Activated naive CD4-positive, alpha-beta T cell treated with anti-CD3 and anti-CD28 coated beads, Interleukin-2, amount 50 U/mL, for 16 hours (primary cell): ENCODE measurements at places on chromosomes 5 and 9.

- DNase-seq, result peak; percentile 58
Observed at GRCh38 chr5:177472460-177473442, 683 bp downstream of the DBN1 start.

DNA sequence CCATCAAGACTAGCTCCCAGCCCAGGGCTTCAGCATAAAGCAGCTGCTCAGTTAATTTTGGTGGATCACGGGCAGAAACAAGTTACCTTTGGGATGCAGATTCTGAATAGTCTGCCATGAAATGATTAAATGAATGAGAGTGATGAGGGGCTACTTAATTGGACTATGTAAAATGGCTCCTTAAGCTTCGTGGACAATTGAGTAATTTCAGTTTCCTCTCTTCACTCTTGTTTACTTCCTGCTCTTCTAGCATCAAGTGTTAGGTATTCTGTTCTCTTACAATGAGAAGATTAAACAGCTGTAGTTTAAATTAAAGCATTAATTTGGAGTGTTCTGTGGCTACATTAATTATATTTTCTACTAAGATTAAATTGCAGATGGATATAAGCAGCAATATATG is 28.1 kb downstream of the PIK3R1 start:
- no peak for DNase-seq

DNA sequence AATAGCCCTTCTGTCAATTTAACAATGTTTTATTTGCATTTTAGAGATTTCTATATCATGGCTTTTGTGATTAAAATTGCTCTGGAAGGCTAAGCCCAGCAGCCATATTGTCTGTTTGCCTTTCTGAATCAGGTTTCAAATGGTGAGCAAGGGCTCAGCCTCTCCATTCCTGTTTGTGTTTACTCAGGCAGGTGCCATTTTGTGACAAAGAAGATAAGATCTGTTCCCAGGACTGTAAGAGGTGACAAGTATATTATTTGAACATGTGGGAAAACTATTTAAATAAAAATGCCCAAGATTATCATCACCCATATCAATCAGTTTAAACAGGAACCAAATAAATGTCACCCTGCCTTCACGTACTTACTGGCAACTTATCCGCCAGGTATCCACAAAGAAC is 641.3 kb upstream of the KLF4 start:
- no peak for DNase-seq

DNA sequence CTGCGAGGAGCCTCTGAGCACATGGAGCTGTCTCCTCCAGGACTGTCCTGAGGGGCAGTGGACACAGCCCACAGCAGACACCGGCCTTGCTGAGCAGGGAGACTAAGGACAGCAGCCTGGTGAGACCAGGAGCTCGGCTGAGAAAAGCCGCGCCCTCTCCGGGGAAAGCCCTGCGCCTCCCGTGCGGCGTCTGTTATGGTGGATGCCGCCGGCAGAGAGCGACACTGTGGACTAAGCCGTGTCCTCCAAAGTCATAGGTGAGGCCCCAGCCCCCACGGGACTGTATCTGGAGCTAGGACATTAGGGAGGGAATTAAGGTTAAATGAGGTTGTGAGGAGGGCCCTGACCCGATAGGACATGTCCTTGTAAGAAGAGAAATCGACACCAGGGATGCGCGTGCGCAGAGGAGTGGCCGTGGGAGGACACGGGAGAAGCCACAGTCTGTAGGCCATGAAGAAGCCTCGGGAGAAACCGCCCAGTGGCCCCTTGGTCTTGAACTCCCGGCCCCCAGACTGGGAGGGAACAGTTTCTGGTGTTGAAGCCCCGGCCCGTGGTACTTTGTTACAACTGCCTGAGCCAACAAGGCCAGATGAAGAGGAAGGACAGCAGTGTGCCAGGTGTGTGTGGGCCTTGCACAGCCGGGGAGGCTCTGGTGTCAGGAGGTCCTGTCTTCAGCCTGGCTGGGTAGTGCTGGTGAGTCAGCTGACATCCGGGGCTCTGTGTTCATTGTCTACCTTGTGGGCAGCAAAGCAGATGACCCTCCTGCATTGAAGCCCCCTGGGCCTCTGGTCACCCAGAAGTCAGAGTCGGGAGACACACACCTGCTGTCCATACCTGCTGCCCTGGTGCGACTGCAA is 22.1 kb downstream of the MRPL36 start:
- no peak for DNase-seq

- DNase-seq, result no peak
Observed at GRCh38 chr5:176762489-176762888, 47.9 kb upstream of the UNC5A start.

DNA sequence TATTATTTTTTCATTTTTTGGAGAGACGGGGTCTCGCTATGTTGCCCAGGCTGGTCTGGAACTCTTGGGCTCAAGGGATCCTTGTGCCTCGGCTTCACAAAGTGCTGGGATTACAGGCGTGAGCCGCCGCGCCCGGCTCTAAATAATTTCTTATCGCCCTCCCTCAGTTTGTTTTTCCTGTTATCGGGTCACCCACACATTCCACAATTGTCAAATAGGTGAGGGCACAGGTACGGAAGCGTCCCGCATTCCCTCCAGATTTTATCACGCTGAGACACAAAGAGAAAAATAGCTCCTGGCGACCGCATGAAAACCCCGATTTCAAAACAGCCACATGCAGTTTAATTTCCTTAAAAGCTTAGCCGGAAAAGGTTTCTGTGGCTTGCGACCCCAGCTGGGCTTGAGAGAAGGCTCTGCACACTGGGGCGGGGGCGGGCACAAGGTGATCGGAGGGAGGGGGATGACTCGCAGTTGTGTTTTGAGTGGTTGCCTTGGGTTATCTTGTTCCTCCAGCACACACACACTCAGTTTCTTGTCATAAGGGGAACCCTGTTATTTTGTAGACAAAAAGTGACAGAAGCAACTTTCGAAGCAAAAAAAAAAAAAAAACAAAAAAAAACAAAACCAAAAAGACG is 717 bp upstream of the IQGAP2 start:
- DNase-seq, result peak; percentile 79

DNA sequence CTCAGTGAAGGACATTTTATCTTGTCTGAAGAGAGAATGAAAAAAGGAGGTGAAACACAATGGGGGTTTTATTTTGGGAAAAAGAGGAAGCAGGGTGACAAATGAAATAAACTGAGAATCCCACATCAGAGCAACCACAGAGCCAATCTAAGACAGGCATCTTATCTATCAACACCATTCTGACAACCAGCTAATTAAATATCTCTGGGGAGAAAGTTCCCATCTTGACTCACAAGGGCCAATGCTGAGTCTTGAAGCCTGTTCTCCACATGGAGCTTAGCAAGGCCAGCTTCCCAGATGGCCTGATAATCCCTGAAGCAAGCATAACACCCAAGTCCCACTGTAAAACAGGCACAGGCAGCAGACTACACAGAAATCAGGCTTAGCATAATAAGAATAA is 30.4 kb downstream of the DPYSL3 start:
- no peak for DNase-seq

DNA sequence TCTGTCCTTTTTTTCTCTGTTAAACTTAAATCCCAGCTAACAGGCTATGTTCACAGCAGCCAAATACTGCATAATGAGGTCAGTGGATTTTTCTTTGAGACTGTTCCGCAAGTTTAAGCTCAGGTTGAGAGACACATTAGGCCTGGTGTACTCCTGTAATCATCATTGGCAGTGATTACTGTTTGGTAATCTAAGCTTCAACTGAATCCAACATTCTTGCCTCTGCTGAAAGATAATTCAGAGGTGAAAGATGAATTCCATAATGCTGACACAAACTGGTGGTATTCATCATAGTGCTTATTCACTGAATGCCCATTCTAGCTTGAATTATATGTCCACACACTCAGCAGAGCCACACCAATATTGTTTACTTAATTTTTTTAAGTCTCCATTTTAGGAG is 108.5 kb downstream of the NFIB start:
- no peak for DNase-seq

GRCh38 chr5:36423578-36424307 is 122.0 kb upstream of the RANBP3L start:
- no peak for DNase-seq

GRCh38 chr5:52896534-52897237 is 92.5 kb upstream of the ITGA2 start:
- DNase-seq, result no peak

DNA sequence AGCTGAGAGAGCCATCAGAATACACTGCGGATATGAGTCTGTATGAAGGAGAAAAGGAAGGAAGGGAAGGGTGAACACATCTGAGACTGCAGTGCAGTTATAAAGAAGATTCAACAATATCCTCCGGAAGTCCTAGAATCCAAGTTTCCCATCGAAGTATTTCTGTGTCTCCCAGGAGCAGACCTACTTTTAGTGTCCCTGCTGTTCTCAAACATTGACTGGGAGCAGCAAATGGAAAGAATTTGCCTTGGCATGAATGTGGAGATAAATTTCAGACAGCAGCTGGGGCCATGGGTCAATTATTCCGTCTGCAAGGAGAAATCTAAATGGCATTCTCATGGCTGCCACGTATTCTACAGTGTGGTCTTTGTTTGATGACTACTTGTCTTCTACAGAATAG is 478.1 kb upstream of the SMC2 start:
- DNase-seq, result no peak

- DNase-seq, result no peak
Observed at GRCh38 chr9:123268199-123268464, 254 bp downstream of the STRBP start.

GRCh38 chr9:100437860-100438805 is 11.2 kb downstream of the MSANTD3 start:
- DNase-seq, result peak; percentile 65

- DNase-seq, result no peak
Observed at GRCh38 chr9:82467436-82467835, 478.9 kb downstream of the SPATA31D1 start.

DNA sequence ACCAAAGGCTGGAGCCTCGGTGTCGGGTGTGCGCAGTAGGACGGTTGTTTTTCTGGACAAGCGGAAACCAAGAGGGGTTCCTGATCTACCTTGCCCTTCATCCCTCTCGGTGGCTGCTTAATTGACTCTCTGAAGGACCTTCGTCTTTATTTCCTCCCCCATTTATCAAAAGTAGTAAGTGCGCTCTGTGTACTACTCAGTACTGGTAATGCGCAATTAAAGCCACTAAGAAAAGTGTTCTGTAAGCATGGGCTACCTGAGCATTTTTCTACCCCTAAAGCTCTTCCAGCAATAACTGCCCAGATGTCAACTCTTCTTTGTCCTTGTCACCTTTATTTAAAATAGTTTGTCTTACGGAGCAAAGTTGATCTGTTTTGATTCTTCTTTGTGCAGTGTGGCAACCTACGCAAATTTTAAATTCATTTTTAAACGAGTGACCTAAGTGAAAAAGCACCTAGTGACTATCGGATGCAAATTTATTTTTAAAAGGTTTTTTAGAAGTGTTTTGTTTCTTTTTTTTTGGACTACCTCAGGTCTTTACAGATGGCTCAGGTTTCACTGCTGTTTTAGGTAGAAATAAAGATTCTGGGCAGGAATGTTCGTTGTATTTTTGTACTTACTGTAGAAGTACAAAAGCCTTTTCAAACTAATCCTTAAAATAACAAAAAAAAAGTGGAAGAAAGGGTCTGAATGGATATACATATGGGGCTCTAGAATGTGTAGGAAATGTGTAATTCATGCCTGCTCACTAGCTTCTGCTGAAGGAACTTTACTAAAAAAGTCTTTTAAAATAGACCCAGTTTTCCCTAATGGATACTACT is 2.0 kb downstream of the JMY start:
- DNase-seq, result no peak

DNA sequence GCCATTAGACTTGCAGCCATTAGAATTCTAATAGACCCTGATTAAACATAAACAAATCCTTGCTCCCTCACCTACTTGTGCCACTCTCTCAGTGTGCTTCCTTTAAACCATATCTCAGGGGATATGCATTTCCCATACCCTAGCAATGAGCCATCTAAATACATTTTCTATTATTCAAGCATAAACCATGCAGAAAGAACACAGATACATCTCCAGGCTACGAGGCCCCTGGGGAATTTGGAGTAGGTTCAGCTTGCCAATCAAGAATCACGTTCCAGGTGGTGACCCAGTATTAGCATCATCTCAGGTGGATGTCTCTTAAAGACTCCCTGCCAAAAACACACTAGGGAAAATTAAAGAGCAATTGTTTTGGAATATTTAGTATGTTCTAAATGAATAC is 93.0 kb upstream of the CCL21 start:
- DNase-seq, result no peak

GRCh38 chr9:96246267-96246671 is 55.7 kb downstream of the HSD17B3 start:
- no peak for DNase-seq

- DNase-seq, result no peak
Observed at GRCh38 chr5:157703736-157704135, 27.5 kb upstream of the THG1L start.

DNA sequence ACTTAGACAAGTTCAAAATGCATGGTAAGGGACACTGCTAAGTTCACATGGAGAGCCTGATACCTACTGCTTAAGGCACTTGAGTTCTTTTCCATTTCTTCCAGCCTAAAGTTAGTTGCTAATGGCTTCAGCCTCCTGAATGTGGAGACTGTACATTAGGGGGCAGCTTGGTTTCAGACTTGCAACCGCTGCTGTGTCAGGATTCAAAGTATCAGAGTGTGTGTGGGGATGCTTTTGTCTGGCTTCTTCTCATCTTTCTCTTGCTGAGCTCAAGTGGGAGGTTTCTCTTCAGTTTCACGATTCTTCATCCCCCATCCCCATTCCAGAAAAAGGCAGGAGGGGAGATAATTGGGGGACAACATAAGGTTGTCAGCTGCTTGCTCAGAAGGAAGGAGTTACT is 49.4 kb downstream of the ATP10B start:
- DNase-seq, result no peak

GRCh38 chr5:95738072-95738471 is 6.9 kb downstream of the RHOBTB3 start:
- DNase-seq, result no peak

GRCh38 chr5:80697100-80697499 is 42.3 kb upstream of the DHFR start:
- no peak for DNase-seq

DNA sequence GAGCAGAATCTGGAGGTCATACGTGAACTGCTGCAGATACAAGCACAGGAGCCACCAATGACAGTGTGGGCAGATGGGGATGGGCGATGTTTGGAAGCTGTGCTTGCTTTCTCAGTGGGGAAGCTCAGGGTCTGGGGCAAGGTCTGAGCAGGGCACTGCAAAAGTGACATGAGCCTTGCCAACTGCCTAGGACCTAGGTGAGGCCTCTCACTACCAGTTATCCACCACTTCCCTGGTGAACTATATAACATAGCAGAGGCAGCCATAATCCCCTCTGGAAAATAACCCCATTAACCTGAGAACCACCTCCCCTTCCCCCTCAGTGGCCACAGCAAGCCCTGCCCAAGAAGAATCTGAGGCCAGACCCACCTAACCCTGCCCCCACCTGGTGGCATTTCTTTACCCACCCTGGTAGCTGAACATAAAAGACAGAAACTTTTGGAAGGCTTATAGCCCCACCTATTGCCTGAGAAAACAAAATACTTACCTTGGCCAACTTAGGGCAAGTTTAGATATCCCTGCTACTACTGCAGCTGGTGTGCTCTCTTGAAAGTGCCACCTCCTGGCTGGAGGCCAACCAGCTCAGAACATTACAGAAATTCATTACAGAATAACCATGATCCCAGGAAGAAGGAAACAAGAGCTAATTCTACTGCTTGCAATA is 18.8 kb upstream of the SPEF2 start:
- no peak for DNase-seq
